ENCODE measurements at places on chromosomes 5 and 9. TPM values are rescaled to one million over a fixed set of nuclear protein-coding genes. Genes with fewer than 3 reads are reported as not detected.

DNA sequence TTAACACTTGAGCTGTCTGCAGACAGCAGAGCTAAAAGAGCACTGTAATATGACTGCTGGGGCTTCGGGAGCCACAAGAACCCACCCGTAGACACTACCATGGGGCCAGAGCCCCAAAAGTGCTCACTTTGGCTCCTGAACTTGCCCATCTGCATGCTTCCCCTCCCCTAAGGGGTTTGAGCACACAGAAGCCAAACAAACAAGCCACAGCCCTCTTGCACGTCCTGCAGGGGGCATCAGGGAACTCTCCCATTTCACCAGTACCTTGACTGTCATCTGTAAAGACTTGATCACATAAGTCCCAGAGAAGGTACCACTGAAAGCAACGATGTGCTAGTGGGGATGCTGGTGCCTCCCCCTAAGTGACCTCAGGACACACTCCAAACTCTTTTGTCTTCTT, 681.8 kb downstream of the SEMA5A start:
- no peak for DNase-seq

DNA sequence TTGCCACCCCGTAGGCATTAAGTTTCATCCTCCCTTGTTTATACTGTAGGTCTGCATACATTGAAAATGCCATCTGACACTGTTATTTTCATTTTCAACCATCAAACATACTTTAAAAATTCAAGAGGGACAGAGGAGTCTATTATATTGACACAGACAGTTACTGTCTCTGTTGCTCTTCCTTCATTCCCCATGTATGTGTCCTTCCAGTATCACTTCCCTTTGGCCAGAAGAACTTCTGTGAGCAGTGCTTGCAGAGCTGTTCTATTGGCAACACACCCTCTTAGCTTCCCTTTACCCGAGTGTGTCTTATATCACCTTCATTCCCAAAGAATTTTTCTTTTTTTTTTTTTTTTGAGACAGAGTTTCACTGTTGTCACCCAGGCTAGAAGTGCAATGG, 42.8 kb downstream of the RASGEF1C start:
- DNase-seq = no peak

DNA sequence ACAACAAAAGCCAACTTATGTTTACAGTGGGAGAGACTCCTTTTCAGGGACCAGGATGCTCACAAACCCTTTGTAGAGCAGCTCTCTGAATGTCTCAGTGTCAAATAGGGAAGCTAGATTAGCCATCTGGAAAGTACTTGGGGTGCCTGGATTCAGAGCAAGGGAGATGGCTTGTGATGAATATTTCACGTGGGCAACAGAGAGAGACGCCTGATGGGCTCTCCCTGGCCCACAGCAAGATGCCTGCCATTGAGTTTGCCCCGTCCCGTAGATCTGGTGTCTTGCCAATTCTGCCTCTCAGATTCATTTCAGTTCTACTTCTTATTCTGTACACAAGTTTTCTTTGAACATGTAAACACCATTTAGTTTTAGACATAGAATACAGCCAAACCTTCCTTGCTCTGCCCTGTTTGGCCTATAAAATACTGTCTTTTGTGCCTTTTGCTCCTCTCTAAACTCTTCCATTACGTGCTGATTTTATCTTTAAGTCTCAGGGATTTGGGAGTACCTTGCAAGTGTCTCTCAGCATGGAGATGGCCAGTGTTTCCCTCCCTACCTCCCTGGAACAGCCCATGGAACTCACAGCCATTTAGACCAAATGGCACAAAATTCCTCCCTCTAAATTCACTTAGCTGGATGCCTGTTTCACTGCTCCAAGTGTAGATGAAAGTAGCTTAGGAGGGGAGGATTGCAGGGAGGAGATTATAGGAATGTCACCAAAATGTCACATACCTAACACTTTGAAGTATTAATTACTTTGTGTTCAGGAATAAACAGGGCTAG, 234.3 kb downstream of the SAXO1 start:
- no peak for DNase-seq

The BHMT gene
- 0.58 TPM for total RNA-seq
